Fibroblast of skin of right biceps (primary cell): ENCODE measurements at places on chromosomes 1 and 21.

DNA sequence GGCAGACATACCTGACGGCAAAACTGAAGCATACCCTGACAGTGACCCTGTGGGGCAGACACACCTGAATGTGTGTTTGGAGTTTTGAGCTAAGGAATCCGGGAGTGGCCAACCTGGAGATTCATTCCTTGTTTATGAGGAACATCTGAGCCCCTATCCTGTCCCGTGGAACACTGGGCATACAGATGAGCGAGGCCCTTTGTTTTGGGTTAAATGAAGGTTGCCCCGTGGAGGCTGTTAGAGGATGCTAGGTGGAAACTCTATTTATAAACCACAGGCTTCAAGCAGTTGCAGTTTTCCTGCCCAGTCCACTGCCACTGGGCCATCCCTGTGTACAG is 18.1 kb downstream of the GALNT2 start:
- DNase-seq = no peak

DNA sequence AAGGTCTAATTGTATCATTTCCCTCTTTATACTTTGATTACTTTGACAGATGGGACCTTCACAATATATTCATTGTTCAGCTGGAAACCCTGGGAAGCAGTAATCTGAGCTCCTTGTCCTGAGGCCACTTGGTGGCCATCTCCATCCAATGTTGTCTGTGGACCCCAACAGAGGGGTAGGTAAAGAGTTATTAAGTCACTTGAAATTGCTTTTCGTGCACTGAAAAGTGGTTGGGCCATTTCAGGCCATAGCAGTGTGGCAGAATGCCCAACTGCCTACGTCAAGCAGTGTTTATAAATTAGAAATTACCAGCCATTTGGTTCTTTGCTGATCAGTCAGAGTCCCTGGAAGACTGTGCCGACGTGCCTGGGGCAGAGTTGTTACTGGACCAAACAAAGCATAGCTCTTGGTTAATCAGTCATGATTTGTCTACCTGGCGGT is 308.3 kb upstream of the USP25 start:
- no peak for DNase-seq

DNA sequence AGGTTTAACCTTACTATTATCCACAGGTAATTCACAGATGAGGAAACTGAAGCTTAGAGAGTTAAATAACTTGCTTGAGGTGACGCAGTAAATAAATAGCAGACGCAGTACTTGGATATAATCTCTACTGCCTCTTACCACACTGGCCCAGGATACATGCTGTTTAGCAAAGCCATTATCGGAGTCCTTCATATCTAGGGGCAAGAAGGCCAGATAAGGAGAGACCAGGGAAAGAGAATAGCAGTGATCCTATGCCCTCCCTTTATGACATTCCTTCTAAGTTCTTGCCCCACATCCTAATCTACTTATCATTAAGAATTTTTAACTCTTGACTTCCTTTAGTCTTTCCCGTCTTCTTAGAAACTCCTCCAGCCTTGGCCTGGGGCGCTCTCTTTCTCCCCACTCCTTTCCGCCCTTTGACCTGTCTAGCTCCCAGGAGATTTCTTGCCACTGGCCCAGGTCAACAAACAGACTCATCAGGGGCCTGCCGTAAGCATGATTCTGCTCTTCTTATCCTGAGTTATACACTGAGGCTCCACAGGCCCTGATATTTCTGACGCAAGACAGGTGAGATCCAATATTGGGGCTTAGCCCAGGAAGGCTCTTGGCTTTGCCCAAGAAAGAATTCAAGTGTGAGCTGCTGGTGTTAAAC is 11.4 kb upstream of the SLAMF1 start:
- DNase-seq = no peak

GRCh38 chr1:234843946-234844345 is 234.0 kb upstream of the IRF2BP2 start:
- DNase-seq = peak; percentile 36

DNA sequence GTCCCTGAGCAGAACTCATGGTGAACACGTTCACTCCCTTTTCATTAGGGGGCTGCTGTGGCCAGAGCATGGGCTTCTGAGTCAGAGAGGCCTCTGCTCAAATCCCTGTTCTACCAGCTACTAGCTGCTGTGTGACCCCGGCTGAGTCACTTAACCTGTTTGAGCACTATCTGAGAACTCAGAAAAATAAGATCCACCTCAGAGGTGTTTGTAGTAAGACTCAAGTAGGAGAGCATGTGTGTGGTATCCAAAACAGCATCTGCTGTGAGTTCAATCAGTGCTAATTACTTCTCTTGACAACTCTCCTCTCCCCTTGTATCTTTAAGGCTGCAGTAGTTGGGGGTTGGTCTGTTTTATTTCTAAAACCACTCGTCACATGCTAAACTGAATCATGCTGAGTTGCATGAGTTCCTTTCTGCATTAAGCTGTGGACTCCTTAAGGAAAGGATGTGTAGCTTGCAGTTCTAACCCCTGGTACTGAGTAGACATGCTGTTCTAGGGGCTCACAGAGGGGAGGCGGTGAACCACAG is 39.7 kb upstream of the JUN start:
- DNase-seq = peak; percentile 87

DNA sequence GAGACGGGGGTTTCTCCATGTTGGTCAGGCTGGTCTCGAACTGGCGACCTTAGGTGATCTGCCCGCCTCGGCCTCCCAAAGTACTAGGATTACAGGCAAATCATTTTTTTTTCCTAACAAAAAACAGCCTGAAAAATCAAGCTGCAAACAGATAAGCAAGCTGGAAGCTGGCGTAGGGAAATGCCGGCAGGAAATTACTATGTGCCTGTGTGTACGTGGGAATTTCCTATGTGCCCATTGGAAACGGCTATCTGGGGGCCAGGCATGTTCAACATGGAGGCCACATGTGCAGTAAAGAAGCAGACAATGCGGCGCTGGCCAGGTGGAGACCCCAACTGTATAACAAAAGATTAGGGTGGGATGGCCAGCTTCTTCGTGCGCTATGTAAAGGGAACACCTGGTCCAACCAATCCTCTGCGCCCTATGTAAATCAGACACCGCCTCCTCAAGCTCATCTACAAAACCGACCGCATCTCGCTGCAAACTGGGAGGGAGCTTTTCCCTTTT is 9.1 kb upstream of the AADACL4 start:
- no peak for DNase-seq

DNA sequence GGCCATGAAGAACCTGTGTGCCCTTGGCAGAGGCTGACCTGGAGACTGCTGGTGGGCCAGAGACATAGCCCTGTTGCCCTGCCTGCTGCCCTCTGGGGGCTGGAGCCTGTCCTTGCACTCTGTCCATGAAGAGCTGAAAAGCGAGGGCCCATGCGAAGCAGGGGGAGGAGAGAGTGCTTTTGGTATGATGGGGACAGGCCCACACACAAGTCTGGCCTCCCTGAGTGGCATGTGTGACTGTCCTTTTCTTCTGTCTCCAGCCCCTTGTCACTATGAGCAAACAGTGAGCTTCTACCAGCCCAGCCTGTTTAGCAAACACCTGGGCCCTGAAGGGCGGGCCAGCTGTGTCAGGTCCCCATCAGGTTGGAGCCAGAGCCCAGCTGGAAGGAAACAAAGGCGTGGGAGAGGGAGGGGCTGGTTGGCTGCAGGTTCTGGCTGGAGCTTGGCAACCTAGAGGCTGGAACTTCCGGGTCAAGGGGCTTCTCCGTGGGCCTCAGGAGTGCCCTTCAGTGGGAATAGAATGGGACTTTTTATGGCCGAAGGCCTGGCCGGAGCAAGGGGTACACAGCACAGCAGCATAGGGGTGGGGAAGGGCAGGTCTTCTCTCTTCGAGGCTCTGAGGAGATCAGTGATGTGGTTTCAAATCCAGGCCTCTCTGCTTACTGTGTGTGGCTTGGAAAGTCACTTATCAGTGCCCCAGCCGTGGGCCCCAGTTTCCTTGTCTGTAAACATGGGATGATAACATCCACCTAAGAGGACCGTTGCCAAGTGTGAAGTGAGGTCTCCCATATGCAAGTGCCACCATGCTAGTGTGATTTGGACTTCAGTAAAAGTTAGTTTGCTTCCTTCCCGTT is 14.3 kb downstream of the QSOX1 start:
- DNase-seq = peak; percentile 28

DNA sequence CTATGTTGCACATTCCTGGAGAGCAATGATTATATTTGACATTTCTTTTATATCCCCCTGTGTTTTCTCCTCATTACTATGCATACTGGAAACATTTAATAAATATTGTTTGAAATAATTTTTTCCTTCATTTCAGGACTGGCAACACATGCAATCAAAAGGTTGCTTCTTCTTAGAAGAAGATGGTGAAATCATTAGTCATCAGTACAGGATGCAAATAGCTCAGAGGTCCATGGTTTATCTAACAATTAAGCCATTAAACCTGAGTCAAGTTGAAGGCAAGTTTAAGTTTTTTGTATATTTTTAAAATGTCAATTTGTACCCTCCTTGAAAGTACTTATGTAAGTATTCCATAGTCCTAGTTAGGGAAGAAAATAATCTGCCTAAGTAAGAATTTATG is 22.5 kb downstream of the EFCAB7 start:
- DNase-seq = peak; percentile 34

- DNase-seq = no peak
These were observed 678 bp downstream of the TTC39A start for GRCh38 chr1:51329443-51330325.
